Astrocyte of the spinal cord (primary cell): ENCODE measurements at places on chromosomes 5 and 9.

DNA sequence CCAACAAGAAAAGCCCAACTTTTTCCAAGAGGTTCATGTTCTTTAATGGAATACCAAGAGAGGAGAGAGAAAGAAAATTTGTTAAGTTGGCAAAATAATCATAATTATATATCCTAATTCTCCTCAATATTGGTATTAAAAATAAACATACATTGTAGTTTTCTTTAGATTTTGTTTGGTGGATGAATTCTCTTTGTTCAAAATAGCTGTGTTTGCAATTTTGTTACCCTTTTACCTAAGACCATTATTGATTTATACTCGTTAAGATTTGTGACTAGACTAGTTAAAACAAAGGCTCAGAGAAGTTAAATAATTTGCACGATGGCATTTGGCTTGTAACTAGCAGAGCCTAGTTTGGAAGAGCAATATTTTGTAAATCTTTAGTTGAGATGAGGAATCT, 9.7 kb downstream of the LRRC19 start:
- no peak for DNase-seq

DNA sequence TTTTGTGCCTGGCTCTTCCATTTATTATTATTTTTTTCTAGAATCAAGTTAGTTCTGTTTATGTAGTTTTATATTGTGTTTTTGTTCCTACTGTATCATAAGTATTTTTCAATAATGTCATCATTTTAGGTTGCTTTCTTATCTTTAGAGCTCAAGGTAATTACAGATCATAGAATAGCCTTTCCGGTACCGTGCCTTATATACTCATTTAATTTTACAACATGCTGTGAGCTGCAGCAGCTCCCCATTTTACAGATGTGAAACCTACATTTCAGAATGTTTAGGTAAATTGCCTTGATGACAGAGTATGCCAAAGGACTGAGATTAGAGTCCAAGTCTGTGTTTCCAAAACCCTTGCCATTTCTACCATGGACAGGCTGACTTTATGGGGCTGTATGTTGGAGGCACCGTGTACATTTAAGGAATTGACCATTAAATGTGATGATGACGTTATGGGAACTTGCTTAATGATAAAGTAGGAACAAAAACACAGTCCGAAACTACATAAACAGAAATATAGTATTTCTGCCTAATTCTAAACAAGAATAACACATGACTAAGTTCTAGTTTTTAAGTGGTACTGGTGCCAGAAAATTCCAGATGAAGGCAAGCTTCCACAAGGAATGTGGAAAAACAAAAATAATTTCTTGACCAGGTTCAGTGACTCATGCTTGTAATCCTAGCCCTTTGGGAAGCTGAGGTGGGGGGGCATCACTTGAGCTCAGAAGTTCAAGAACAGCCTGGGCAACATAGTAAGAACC, 97.7 kb downstream of the IQGAP2 start:
- DNase-seq: peak; percentile 27

GRCh38 chr5:17302604-17303003, 85.2 kb downstream of the BASP1 start:
- no peak for DNase-seq

DNA sequence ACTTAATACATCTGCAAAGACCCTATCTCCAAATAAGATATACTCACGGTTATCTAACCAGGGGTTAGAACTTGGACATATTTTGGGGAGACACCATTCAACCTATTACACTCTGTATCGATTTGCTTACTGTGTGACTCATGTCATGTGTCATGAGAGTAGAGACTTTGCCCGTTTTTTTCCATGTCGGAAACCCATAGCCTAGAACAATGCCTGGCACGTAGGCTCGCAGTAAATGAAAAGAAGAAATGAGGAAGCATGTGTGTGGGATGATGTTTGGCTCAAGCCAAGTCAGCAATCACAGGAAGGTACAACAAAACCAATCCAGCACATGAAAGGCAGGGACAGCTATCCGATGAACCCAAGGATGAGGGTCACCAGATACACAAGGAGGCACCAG, 94.6 kb upstream of the DNAH5 start:
- peak; percentile 45 for DNase-seq

DNA sequence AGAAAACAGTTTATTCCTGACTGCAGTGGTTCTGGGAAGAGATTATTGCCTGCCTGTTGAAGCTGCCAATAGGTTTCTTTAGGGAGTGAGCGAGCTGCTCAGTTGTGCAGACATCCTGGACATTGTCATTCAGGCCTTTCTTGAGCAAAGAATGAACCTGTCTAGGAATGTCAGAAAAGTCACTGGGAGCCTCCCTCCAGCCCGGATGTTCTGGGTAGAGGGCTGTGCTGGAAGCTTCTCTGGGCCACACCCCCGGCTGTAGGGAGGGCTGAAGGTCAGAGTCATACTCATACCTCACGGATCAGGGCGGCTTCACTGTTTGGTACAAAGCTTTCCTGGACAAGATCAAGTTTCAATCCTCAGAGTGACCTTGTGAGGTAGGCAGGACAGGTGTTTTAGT, 33.4 kb upstream of the TBC1D2 start:
- DNase-seq: no peak

DNA sequence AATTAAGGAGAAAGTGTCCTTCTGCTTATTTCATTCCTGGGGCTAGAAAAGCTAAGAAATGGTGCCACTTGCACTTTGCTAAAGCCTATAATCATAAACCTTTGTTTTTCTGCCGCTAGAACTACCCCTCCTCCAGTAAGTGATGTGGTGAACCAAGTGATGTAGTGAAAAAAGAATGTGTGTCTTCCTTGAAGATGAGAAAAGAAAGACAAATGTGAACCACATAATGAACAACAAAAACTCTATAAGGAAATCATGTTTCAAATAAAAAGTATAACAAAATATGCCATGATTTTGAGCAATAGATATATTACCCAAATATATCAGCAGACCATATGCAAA, 179.0 kb upstream of the SGCD start:
- no peak for DNase-seq

DNA sequence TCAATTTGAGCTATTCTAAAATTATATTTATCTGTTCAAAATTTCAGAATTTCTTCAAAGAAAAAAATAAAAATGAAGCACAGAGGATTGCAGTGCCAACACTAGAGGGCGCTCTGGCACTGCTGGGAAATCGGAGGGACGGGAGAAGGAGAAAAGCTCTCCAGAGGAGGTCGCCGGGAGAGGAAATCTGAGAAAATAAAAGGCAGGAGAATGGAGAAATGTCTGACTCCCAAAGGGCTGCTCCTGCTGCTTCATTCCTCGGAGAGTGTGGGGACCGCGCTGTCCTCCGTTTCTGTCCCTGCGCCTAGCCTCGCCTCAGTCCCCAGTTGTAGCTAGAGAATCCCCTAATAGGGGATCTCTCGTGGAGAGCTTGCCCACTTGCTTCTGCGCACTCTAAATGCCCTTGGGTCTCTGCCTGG, 40.0 kb upstream of the ARSB start:
- DNase-seq: peak; percentile 71

DNA sequence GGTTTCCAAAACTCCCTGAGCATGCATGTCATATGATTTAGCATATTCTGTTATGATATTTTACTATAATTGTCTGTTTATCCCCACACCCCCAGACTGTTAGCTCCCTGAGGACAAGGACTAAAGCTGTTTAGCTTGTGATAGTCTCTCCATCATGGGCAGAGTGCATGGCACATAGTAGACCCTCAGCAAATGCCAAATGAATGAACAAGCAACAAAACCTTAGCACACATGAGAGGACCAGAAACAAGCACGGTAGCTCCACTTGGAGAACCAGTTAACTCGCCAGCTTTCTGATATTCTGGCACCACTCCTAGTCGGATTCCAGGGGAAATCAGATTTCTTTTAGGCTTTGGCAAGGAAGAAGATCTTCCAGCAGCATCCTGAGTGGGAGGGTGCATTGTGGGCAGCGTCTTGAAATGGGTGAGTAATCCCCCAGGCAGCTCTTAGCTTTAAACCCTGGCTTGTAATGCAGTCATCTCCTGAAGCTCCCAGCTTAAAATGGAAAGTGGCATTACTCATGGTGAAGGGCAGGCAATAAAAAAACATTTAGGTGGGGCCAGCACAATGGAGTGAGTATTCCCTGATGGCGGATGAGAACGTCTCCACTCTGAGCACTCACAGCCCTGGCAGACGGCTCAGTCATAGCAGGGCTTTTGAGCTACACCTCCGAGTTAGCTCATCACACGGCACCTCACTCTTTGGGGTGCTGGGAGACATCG, 41.1 kb downstream of the FGF1 start:
- DNase-seq: peak; percentile 98

- no peak for DNase-seq
Observed at GRCh38 chr9:33289936-33290246, 425 bp upstream of the NFX1 start.

- DNase-seq: peak; percentile 33
Observed at GRCh38 chr9:21686738-21687137, 115.7 kb upstream of the MTAP start.

DNA sequence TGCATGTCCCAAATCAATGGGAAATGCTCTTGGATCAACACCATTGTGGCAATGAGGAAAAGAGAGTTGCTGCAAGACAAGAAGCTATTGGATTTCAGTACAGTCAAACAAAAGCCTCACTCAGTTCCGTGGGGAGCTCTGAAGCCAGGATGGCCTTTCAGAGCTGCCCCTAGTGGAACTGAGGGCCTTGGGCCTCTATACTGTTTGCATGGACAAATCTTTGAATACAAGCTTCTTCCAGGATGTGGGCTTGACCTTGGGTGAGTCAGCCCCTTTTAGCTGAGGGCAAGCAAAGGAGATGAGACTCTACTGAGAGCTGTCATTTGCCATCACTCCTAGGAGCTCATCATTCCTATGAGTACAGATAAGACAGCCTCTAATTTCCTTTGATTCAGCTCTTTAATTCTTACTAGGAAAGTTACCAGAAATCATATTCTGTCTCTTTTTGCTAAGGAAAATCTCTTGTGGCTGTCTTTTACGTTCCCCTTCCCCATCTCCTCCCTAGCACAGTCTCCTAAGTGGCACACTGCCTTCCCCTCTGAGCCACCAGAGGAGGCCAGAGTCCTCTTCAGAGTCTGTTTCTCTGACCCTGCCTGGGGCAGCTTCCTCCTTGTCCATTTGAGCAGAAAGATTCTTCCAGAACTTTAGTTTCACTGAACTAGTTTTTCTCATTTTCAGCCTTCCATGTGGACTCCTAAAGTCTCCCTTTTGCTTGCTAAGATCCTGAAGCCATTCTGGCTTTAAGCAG, 168.8 kb upstream of the POC5 start:
- no peak for DNase-seq

DNA sequence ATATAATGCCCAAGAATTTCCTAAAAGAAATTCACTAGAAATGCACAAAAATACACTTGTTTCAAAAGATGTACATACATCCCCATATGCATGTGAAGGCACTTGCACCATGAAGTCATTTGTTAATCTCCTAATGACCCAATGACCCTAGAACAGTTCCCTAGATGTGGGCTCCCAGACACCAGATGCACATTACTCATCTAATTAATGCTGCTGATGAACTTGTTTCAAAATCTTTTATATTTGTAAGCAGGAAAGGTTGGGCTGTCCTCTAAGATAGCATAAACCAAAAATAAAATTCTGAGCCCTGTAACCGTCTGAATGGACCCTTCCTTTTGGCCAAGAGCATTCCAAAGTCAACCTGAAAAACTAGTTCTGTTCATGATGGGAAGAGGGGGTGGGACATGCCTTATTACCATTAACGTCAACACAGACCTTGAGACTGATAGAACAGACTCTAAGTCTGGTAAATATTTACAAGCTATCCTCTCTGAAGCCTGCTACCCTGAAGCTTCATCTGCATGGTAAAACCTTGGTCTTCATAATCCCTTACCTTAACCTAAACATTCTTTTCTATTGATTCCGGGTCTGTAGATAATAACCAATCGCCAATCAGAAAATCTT, 91.0 kb upstream of the DAPK1 start:
- no peak for DNase-seq

GRCh38 chr5:31638748-31639418, at the start of gene PDZD2:
TSS of gene PDZD2 (plus strand) at chr5:31639131.
- peak; percentile 46 for DNase-seq

- DNase-seq: no peak
Observed at GRCh38 chr5:5418006-5418405, 4.5 kb upstream of the ICE1 start.

DNA sequence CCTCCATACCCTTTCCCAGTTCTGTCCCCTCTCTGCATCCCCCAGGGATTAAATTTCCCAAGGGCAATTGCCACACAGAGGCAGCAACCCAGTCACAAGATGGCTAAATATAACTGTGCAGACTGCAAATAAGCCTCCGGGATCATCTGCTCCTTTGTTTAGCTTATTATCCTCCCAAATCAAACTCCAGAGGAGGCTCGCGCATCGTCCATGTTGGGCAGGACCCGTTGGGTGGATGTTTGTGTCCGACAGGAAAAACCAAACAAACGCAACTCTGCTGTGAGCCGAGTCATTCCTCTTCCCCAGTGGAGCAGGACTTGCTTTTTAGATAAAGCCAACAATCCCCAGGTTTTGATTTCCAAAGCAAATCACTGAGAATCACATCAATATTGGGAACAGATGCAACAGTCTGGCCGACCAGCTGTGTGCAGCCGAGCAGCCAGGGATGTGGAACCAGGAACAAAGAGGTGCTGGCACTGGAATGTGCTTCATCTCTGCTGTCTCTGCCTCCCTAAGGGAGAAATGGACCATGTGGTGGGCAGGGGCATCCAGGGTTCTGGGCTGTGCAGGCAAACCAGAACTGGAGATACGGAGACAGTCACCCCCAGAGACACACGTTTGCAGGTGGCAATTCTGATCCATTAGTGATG, 89.8 kb downstream of the PTTG1 start:
- DNase-seq: no peak

GRCh38 chr9:97703437-97704344, 6.6 kb upstream of the XPA start:
- DNase-seq: peak; percentile 94

GRCh38 chr5:120304663-120305062, 159.4 kb upstream of the PRR16 start:
- DNase-seq: peak; percentile 72

DNA sequence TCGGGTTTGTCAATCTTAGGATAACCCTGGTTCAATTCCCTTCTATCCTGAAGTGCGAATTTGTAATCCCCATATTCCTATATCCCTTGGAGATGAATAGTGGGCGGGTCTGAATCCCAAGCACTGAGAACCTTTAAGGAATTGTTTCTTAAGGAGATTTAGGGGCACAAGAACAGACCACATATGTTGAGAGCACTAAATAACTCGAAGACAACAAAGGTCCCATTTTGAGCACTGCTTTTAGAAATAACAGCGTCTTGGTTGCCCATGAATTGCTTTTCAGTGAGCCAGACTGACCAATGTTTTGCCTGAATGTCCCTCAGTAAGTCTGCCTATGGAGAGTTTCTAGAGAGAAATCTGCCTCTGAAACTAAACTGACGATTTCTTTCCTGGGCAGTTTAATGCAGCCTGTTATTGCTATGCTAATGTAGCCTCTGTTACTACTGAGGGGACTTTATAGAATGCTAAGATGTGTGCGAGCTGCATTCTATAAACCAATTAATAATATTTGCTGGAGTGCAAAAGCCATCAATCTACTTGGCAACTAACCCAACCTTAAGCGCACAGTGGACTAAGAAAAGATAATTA, 445.0 kb upstream of the DMAC1 start:
- DNase-seq: no peak
